ENCODE measurements at places on chromosomes 6 and 20.

DNA sequence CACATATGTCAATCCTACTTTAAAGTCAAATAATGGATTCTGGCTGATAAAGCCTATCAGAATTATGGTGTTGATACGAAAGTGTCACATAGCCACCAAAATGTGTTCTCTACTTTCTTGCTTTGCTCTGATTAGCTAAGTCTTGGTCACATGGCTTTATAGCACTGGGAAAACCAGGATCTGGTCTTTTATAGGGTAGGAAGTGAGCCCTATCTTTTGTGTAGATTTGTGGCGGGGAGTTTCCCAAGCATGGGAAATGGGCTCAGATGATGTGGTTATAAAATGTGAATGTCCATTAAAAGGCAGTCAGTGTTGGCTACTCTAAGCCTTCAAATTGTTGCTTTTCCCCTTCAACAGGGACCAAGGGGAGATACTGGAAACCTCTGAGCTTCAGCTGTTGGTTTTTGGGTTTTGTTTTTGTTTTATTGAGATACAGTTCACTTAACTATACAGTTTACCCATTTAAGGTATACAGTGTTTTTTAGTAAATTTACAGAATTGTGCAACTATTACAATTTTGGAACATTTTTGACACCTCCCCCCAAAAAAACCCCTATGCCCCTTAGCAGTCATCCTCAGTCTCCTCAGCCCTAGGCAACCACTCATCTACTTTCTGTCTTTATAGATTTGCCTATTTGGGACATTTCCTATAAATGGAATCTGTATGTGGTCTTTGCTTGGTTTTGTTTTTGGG lies 12.2 kb downstream of the RRP36 start:
- DNase-seq, result no peak

GRCh38 chr6:19153270-19153980 lies 683.7 kb upstream of the ID4 start:
- DNase-seq, result no peak

DNA sequence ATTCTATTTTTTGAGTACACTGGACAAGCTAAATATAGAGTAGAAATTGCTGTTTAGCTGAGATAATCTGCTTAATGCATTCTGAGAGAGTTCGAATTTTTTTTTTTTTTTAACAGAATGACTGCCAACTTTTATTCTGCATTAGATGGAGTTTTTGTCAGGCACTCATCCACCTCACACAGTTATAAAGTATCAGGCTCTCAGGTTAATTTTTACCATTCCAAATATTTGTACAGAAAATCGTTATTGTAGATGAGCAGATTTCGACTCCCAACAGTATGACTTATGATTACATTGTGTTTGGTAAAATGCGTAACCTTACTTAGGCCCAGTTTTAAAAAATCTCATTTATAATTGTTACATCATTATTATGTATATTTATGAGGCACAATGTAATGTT lies 1731.0 kb downstream of the GRIK2 start:
- DNase-seq, result no peak

DNA sequence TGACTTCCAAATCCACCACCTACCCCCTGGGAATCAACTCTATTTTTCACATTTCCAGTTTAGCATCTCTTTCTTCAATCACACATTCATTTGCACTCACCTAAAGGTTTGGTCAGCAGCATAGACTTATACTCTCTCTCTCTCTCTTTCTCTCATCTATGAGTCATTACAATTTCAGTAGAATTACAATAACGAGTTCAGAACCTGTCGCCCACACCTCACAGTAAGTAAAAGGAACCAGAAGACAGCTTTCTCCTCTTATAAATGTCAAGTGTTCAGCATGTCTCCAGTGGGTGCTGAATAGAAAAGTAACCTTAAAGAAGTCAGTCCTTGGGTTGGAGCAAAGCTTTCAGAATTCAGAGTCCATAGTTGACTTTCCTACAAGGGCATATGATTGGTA lies 1.1 kb upstream of the PHACTR1 start:
- no peak for DNase-seq

- no peak for DNase-seq
These were observed 23.6 kb downstream of the PKHD1 start for GRCh38 chr6:52063584-52064344.
